ENCODE measurements at places on chromosomes 2 and 18. TPM values are rescaled to one million over a fixed set of nuclear protein-coding genes. Genes with fewer than 3 reads are reported as not detected.

- DNase-seq: no peak
Measured at GRCh38 chr2:238667008-238667407, 180.9 kb upstream of the TWIST2 start.

- no peak for DNase-seq
Measured at GRCh38 chr18:4586731-4587130, 131.6 kb upstream of the DLGAP1 start.

DNA sequence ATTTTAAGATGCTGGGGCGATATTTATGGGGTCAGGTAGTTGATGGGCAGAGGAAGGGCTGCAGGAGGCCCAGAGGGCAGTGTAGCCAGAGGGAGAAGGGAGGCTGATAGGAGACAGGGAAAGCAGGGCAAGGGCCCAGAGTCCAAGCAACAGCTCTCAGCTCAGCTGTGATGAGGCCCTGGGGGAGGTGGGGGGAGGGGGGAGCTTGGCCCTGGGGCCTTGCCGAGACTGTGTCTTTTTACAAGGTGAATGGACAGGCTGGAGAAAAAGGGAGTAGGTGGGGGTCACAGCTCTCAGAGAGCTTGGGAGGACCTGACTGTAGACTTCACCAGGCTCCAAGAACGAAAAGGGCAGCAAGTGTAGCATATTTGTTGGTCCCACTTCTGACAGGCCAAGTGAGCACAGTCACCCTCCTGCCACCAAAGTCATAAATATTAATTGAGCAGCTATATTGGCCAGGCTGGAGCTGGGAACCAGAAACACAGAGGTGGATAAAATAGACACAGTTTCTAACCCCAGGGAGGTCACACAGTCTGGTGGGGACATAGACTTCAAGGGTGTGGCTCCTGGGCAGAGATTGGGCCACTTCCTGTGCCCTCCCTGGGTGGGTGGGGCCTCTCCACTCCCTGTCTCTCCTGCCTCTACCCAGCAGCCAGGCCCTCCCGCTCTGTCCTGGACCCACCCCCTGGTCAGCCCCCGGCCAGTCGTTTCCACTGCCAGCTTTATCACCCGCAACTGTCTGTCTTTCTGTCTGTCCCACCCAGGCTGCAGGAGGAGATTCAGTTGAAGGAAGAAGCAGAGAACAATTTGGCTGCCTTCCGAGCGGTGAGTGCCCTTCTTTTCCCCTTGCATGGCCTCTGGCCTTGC is 1.4 kb downstream of the DES start:
- DNase-seq: peak; percentile 72

DNA sequence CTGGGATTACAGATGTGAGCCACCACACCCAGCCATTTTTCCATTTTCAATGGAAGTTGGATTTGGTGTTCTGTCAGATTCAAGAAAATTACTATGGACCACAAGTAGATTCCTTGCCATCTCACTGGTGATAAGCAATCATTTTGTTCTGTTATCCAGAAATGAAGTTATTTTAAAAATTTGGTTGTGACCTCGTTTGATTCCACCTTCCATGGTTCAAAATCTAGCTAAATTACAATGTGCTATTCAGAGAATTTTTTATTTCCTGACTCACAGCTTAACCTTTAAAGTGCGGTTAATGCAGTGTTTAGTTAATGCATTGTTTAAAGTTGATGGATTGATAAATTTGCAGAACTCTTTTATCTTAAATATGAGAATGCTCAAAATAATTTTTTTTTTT is 243.2 kb upstream of the BOD1L2 start:
- no peak for DNase-seq

- DNase-seq: no peak
Measured at GRCh38 chr2:208318127-208318526, 52.1 kb downstream of the PIKFYVE start.

DNA sequence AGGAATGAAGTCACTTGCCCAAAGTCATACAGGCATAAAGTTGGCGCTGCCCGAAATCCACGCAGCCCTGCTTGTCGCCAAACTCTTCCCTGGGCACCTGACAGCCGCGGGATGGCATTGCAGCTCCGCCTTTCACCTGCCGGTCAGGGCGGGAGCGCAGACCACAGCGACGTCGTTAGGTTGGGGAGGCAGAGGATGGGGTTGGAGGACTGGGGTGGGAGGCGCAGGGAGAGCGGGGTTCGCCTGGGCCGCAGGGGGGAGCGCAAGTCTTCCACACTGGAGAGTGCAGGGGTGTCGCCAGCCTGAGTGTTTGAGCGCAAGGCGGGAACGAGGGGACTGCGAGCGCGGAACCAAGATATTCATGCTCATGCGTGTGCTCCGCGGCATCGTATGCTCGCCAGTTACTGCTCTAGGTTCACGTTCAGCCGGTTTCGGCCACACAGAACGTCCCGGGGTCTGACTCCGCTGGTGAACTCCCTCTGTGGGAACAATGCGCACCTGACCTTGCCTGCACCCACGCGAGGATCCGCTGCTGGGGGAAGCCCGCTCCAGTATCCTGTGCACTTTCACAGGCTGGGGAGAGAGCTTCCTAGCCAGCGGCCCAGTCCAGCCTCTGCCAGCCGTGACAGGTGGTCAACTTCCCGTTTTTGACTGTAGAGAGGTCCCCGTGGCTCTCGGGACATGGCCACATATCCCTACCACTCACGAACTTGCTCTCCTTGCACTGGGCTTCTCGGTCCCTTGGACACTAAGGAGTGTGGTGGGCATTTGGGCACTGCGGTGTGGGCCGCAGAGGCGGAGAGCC is 767 bp upstream of the NPPC start:
- DNase-seq: no peak

- DNase-seq: no peak
Measured at GRCh38 chr2:109207176-109207575, 78.2 kb downstream of the SH3RF3 start.

- DNase-seq: no peak
Measured at GRCh38 chr2:72155737-72156136, 8.1 kb upstream of the CYP26B1 start.

- DNase-seq: no peak
Measured at GRCh38 chr2:218436992-218437391, 18.1 kb downstream of the VIL1 start.

DNA sequence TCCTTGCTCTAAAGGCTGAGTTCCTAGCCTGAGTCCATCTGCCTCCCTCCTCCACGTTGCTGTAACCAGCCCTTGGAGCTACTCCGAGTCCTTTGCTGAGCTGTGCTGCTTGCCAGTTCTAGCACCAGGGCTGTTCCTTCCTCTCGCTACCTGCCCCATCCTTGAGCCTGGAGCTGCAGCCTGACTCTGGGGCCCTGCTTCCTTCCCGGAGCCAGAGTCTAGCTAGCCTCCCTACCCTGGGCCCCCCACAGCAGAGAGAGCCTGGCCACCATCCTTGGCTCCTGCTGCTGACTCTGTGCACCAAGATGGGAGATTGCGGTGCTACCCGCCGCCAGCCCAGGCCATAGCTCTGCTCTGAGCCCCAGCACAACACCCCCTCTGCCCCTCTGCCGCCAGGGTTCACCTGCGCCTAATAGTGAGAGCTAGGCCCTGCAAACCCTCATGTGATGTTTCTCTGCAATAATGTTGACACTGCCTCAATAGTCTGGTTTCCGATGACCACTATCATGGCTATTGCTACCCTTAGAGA is 135.9 kb upstream of the ASB18 start:
- no peak for DNase-seq

GRCh38 chr2:215365184-215365658 is 53.4 kb downstream of the ATIC start:
- DNase-seq: no peak

GRCh38 chr2:3981446-3981987 is 278.1 kb downstream of the DCDC2C start:
- no peak for DNase-seq

GRCh38 chr2:56335101-56335500 is 151.3 kb downstream of the CCDC85A start:
- no peak for DNase-seq

- DNase-seq: no peak
Measured at GRCh38 chr2:195486520-195486919, 170.5 kb upstream of the SLC39A10 start.

GRCh38 chr2:150211164-150211631 is 276.3 kb downstream of the RND3 start:
- no peak for DNase-seq

DNA sequence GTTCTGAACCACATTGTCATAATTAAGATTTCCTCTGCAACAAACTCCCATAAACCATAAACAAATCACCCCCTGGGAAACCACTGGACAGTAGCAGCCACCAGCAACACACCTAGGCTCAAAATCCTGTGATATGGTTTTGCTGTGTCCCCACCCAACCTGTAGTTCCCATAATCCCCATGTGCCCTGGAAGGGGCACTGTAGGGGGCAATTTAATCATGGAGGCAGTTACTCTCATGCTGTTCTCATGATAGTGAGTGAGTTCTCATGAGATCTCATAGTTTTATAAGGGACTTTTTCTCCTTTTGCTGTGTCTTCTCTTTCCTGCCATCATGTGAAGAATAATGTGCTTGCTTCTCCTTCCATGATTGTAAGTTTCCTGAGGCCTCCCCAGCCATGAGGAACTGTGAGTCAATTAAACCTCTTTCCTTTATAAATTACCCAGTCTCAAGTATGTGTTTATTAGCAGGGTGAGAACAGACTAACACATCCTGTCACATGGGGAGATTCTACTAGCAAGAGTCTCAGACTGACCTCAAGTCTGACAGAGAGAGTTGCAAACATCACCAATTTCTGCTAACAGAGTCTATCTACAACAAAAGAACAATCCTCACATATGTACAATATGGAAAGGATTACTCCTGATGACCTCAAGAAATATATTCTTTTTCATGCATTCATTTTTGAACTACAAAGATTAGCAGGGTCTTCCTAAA is 182.6 kb downstream of the GRB14 start:
- no peak for DNase-seq

The SERPINB4 gene
- total RNA-seq: not detected

The ELOA2 gene
- total RNA-seq: not detected

The GPR39 gene
- not detected for total RNA-seq

The GNAL gene
- 5.1 TPM for total RNA-seq

The CXCR1 gene
- total RNA-seq: 0.54 TPM

The LHCGR gene
- total RNA-seq: not detected

The SRD5A2 gene
- not detected for total RNA-seq

The ETAA1 gene
- total RNA-seq: 3.7 TPM

The NYAP2 gene
- not detected for total RNA-seq
